ENCODE measurements at places on chromosomes 4 and X.

DNA sequence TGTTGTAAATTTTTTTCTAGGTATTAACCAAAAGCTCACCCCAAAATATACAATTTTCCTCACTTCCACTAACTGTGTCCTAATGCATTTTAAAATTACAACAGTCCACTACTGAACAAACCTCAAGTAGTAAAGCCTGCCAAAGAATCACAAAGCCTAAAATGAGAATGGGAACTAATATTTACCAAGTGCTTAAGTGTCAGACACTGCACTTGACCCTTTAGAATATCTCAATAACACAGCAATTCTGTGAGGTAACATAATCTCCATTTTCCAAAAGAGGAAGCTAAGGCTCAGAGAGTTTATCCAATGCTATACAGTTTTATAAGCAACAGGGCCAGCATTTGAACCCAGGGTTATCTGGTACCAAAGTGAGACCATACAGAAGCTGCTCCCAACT is 4.9 kb downstream of the SLC9A7 start:
- DNase-seq: no peak

DNA sequence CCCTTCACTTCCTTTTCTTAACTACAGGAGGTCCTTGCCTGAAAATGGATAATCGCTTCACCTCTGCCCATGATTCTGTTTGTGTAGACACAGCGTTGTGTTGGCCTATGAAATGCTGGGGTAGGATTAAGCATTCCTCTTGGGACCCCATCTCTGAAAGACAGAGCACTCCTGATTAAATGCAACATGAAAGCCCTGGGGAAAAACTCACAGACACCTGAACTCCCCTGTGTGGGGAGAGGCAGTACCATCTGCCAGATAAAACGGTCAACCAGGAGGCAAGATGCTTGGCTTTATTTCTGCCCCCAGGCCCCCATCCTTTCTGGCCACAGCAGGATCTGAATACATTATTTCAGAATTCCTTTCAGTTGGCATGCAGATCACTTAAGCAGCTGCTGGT is 1.9 kb downstream of the LGI2 start:
- no peak for DNase-seq

DNA sequence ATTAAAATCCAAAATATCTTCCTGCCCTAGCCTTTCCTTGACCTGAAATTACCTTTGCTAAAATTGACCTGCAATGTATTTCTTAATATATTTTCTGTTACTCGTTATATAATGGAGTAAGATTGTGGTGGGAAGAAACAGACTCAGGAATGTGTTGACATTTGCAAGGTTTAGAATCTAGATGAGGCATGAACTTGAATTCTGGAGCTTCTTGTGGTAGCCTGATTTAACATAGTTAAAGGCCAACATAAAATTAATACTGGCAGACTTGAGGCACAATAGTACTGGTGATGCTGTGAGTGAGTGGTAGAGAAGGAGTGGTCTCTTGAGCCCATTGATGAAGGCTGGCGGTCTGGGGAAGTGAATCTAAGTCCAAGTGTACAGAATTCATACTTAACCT is 197.9 kb upstream of the SPRY1 start:
- no peak for DNase-seq

- DNase-seq: no peak
Measured at GRCh38 chrX:43218198-43218597, 437.9 kb upstream of the MAOA start.

GRCh38 chr4:15100994-15101695 is 98.9 kb downstream of the CPEB2 start:
- no peak for DNase-seq

GRCh38 chrX:68915778-68916177 is 87.0 kb downstream of the EFNB1 start:
- no peak for DNase-seq

DNA sequence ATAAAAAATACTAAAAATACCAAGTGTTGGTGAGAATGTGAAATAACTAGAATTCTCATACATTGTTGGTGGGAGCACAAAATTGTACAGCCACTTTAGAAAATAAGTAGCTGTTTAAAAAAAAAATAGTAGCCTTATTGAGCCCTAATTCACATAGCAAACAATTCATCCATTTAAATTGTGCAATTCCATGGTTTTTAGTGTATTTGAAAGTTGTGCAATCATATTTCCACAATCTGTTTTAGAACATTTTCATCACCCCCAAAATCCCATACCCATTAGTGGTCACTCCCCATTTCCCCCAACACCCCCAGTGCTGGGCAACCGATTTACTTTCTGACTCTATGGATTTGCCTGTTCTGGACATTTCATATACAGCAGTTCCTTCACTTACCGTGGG is 37.1 kb downstream of the STX18 start:
- no peak for DNase-seq

DNA sequence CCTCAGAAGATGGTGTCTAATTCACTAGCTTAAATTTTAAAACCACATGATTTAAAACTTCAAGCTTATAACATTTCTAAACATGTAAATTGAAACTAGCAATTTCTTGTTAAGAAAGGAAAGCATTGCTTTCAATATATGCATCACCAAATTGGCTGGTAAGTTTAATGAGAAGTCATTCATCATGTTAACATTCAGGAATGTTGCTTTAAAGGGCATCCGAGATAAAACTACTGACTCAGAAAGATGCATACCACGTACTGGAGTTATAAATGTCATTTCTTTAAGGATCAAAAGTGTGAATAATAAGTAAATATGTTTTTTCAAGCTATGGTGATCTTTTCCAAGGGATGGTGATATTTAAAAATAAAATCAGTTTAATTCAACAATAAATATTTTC is 83.3 kb upstream of the VCX2 start:
- DNase-seq: no peak
